ENCODE measurements at places on chromosomes 1 and 21. TPM values are rescaled to one million over a fixed set of nuclear protein-coding genes. Genes with fewer than 3 reads are reported as not detected.

GRCh38 chr1:218633238-218633988, 288.3 kb downstream of the TGFB2 start:
- no peak for DNase-seq

DNA sequence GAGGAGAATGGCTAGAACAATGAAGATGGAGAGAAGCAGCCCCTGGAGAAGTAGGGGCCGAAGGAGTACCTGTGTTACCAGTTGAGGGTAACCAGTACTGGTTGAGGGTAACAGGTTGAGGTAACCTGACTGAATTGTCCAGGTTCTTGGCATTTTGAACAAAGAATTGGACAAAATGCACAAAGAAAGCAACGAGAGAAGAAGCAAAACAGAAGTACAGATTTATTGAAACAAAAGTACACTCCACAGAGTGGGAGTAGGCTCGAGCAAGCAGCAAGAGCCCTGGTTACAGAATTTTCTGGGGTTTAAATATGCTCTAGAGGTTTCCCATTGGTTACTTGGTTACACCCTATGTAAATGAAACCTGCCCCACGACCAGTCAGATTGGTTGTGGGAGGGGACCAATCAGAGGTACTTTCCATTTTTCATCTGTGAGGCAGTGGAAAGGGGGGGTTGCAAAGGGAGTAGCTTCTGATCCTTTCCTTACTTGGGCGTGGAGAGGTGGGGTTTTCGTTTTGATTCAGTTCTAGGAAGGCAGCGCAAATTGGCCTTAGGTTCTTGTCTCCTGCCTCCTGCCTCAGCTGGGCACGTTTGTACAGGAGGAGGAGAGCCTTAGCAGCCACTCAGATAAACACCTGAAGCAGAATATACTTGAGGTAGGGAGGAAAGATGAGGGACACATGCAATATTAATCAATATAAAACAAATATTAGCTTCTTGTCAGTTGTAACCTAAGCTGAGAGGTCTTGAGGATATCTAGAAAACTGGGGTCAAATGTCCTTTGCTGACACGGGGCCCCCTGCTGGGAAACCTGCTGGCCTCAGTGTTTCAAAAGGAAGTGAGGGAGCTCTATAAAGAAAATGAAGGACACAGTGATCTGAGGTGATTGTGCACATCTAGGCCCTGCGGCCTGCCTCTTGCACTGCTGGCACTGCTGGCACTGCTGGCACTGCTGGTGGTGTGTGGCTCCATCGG, 14.3 kb upstream of the LSM10 start:
- no peak for DNase-seq

GNG4 gene
- total RNA-seq: not detected

RIMKLA gene
- total RNA-seq: 5.2 TPM

NEK2 gene
- total RNA-seq: 1.2 TPM

GRCh38 chr1:77370161-77370560, 88.3 kb downstream of the AK5 start:
- DNase-seq: no peak

DNA sequence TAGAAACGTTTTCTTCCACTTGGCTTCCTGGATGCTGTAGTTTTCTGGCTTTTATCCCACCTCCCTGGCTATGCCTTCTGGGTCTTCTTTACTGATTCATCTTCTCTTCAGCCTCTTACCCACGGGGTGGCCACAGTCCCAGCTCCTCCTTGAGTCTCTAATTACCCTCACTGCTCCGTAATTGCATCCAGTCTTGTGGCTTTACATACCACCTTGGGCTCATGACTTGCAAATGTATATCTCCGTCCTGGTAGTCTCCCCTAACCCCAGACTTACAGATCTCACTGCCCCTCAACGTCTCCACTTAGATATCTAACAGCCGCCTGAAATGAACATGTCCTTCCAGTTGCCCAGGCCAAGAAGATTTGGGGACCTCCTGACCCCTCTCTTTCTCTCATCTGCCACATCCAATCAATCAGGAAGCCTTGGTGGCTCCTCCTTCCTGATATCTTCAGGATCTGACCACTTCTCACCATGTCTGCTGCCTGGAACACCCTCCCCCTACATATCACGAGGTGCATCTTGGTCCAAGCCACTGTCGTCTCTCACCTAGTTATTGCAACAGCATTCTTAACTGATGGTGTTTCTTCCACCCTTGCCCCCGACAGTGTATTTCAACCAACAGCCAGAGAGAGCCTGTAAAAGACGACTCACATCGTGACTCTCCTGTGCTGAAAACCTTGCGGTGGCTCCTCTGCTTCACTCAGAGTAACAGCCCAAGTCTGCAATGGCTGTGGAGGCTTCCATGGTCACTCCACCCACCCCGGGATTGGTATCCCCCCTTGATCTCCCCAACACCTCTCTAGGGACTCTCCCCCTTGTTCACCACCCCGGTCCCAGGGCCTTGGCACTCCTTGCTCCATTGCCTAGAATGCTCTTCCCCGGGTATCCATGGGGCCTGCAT, 219.0 kb upstream of the POU3F1 start:
- no peak for DNase-seq

GCSAML gene
- total RNA-seq: 0.30 TPM

RHBDL2 gene
- 3.1 TPM for total RNA-seq

WLS gene
- 62.9 TPM for total RNA-seq

DNA sequence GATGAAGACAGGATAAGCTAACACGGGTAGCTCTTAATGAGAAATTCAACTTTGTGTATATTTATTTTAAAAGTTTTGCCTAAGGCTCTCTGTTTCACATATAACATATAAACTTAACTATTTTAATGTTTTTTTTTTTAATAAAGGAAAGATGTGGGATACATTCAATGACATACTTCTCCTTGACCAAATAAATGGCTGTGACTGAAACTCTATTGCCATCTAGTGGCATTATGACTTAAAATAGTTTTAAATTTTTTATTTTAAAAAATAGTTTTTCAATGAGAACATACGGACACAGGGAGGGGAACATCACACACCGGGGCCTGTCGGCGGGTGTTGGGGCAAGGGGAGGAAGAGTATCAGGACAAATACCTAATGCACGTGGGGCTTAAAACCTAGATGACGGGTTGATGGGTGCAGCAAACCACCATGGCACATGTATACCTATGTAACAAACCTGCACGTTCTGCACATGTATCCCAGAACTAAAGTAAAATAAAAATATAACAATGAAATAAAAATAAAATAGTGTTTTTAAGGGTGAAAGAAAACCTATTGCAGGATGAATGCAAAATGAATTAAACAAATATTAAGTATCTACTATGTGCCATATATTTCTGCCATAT, 83.4 kb downstream of the LYST start:
- DNase-seq: no peak

DNA sequence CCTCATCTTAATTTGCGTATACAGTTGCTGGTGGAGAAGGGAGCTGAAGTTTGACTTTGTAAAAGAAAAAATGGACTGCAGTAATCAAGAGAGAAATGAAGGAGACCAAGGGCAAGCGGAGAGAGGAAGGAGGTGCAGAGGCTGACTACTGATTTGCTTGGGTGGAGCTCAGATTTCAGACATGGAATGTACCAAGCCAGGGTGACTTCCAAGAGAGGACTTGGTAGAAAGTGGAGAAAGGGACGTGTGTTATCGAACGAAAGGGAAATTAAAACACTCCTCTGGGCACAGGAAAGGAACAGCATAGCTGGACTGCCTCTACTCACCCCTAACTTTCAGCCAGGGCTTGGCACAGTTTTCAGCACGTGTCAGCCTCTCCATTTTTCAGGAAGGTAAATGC, 15.1 kb upstream of the HEATR1 start:
- no peak for DNase-seq

CSF1 gene
- total RNA-seq: 106 TPM

- no peak for DNase-seq
Measured at GRCh38 chr1:50427086-50427817, 4.0 kb upstream of the DMRTA2 start.

GRCh38 chr1:2155788-2156187, 38.8 kb downstream of the FAAP20 start:
- DNase-seq: no peak

- DNase-seq: no peak
Measured at GRCh38 chr1:185969028-185969427, 234.8 kb downstream of the HMCN1 start.
